Ureter (tissue), 1 donor: ENCODE measurements at places on chromosomes 5 and 9. TPM values are rescaled to one million over a fixed set of nuclear protein-coding genes. Genes with fewer than 3 reads are reported as not detected.

The TEX48 gene
- total RNA-seq = not detected

The CACNA1B gene
- total RNA-seq = 0.23 TPM

DNA sequence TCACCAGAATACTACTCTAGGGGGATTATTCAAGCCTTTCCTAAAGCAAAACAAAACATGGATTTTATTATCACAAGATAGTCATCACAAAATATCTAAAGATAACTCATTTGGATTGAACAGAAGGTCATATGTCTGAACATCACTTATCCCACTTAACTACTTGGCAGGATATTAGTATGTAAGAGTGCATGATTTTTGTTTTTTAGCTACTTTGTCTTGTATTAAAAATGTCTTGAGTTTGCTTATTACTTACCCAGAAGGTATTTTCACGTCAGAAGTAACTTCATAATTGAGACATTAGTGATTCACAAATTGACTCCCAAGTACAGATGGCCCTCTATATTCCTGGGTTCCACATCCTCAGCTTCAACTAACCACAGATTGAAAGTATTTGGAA is 113.8 kb downstream of the TLE4 start:
- no peak for DNase-seq

DNA sequence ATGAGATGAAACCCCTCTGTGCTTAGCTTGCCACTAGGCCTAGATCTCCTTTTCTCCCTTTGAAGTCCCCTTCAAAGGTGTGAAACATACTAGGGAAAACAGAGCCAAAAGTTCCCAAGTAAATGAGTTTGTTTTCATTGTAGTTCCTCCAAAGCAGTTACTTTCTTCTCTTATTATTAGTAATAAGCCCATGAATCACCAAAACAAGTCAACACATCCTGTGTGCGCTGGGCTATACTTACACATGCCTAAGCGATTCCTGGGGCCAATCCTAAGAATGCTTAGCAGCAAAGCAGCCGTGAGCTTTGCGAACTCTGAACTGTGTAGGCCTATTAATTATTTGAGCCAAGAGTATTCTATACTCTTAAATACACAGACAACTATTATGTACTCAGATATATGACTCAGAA is 7.6 kb downstream of the ENC1 start:
- no peak for DNase-seq

The GOLM1 gene
- 54.5 TPM for total RNA-seq

The SLC4A9 gene
- 0.13 TPM for total RNA-seq

The SLC2A8 gene
- 38.4 TPM for total RNA-seq

- no peak for DNase-seq
Observed at GRCh38 chr5:76384189-76384588, 18.9 kb upstream of the IQGAP2 start.

DNA sequence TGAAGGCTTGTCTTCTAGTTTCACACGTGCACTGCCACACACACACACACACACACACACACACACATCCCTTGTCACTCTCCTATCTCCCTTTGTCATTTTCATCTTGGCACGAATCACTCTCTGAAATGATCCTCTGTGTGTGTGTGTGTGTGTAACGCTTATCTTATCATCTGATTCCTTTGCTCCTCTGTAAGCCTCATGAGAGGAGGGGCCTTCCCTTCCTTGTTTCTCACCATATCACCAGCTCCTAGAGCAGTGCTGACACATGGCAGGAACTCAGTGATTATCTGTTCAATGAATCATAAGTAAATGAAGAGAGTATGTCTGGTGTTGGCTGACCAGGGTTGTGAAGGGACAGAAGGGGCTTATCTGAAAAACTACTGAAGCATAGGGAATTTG is 53.3 kb downstream of the PDE4D start:
- no peak for DNase-seq

GRCh38 chr5:1399737-1400136 is 45.5 kb downstream of the SLC6A3 start:
- DNase-seq = no peak

GRCh38 chr5:151286246-151286645 is 17.3 kb downstream of the SLC36A3 start:
- DNase-seq = no peak

The CDH12 gene
- 0.42 TPM for total RNA-seq

The RASGEF1C gene
- total RNA-seq = not detected

The CDKN2B-AS1 gene
- total RNA-seq = 1.5 TPM

GRCh38 chr5:90612919-90613318 is 54.3 kb downstream of the ADGRV1 start:
- DNase-seq = no peak

DNA sequence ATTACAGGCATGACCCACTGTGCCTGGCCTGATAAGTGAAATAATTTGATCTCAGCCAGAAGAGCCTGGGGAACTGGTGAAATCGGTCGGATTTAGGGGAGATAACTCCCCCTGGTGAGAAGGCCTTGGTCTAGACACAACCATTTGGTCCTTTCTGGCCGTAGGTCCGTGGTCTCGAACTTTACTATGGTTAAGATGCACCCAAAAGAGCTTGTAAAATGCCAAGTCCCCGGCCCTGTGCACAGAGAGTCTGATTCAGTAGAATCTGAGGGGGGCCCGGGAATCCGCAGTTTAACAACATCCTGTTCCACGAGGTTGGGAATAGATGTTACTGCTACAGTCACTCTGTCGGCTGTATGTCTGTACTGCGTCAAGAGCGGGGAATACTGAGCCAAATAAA is 140.7 kb downstream of the C9orf50 start:
- no peak for DNase-seq

GRCh38 chr5:33762859-33763258 is 128.9 kb downstream of the ADAMTS12 start:
- DNase-seq = no peak

- DNase-seq = no peak
Observed at GRCh38 chr5:131587541-131587940, 47.5 kb downstream of the RAPGEF6 start.

DNA sequence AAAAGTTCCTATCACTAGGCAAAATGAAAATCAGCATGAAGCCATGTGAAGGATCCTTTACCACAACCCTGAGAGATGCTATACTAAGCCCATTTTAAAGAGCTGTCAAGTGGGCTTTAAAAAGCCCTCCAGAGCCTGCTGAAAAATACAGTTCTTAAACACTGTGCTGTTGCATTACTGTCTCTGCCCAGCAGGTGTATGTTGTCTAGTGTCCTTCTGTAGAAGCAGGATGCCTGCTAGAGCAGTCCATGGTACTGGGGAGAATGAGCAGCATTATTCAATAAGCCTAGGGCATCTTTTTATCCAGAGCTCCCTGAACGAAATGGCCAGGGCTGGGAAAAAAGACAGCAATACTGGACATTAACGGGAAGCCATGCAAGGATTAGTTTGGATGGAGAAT is 126.2 kb upstream of the PLCXD3 start:
- no peak for DNase-seq

GRCh38 chr9:93295031-93295430 is 111.1 kb downstream of the WNK2 start:
- no peak for DNase-seq

DNA sequence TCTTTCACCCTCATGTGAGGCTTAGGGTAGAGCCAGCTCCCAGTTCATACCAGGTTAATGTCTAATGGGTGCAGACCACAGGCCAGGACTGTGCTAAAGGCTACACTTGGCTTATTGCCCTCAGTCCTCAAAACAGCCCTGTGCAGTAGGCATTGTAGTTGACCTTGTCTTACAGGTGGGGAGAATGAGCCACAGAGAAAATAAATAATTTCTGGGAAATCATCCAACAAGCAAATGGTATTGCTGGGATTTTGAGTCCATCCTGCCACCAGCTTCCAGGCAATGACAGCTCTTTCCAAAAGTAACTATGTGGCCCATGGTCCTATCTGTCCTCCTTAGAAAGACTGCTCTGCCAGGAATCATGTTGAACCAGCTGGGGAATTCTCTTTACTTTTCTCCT is 450.0 kb downstream of the GADD45G start:
- DNase-seq = no peak

The PCDHB7 gene
- total RNA-seq = 2.4 TPM

The GKAP1 gene
- total RNA-seq = 9.5 TPM

The PCDHA12 gene
- total RNA-seq = 0.89 TPM

The SLC6A18 gene
- not detected for total RNA-seq

GRCh38 chr5:40453689-40454088 is 226.0 kb upstream of the PTGER4 start:
- no peak for DNase-seq

The STK32A gene
- 9.7 TPM for total RNA-seq

The SURF4 gene
- total RNA-seq = 128 TPM

The HTR4 gene
- not detected for total RNA-seq

GRCh38 chr5:60852940-60853339 is 8.9 kb upstream of the ELOVL7 start:
- DNase-seq = no peak

- DNase-seq = no peak
Observed at GRCh38 chr5:41918105-41918504, 7.0 kb upstream of the FBXO4 start.

GRCh38 chr5:7668161-7668560 is 182.8 kb downstream of the CFAP90 start:
- no peak for DNase-seq

DNA sequence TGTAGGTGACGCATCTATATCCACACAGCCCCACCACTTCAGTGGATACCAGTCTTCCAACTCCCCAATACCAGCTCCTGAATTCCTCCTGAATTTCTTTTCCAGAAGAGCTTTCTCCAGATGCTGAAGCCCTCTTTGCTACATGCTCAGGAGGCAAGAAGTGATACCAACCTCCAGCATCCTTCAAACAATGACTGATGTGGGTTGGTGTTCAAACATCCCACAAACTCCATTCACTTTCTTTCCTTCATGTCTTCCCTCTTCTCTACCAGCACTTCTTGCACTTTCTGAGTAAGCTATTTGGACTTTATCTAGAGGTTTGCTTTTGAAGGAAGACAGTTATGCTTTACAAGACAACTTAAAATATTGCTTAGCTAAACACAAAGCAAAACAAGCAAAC is 179.9 kb upstream of the RORB start:
- DNase-seq = no peak

- no peak for DNase-seq
Observed at GRCh38 chr5:69004127-69004526, 89.7 kb upstream of the SLC30A5 start.

- DNase-seq = no peak
Observed at GRCh38 chr9:16246785-16247184, 623.7 kb downstream of the BNC2 start.

The SLC1A3 gene
- 33.4 TPM for total RNA-seq

The FOXD4L5 gene
- total RNA-seq = 0.21 TPM

DNA sequence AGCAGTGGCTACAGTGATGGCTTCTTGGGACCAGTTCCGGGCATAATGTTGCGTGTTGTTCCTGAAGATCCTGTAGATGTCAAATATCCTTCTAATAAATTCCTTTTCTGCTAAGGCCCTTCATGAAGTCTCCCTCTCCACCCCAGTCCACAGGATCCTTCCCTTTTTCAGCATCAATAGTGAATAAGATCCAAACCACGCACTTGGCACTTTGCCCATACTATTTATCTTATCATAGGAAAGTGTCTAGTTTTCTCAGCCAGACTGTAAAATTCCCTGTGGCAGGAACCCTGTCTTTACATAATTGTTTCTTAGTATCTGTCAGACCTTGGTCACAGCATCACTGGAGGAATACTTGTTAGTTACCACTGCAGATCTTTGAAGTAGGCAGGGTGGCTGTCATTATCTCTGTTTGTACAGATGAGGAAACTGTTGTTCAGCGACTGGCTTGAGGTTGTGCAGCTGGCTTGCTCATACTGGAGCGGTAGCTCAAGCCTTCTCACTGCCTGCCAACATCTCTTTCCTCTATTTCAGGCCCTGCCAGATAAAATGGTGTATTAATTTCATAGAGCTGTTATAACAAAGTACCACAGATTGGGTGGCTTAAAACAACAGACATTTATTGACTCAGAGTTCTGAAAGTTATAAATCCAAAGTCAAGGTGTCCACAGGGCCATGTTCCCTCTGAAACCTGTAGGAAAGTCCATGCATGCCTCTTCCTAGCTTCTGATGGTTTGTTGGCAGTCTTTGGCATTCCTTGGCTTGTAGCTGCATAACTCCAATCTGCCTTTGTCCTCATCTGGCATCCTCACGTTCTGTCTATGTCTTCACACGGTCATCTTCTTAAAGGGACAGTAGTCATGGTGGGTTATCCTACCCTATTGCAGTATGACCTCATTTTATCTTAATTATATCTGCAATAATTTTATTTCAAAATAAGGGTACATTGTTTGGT is 33.5 kb upstream of the APC start:
- DNase-seq = no peak

GRCh38 chr9:94149696-94150095 is 65.4 kb downstream of the PTPDC1 start:
- DNase-seq = no peak

GRCh38 chr5:16456103-16456832 is 9.3 kb downstream of the ZNF622 start:
- DNase-seq = no peak

The TAF11L4 gene
- not detected for total RNA-seq

GRCh38 chr9:21317956-21318923 is 13.1 kb upstream of the IFNA5 start:
- no peak for DNase-seq

The GAS1 gene
- 11.6 TPM for total RNA-seq

- DNase-seq = no peak
Observed at GRCh38 chr5:76579166-76579937, 43.9 kb downstream of the F2RL2 start.

The INSYN2B gene
- total RNA-seq = not detected

GRCh38 chr9:125160750-125161149 is 17.4 kb upstream of the SCAI start:
- no peak for DNase-seq

DNA sequence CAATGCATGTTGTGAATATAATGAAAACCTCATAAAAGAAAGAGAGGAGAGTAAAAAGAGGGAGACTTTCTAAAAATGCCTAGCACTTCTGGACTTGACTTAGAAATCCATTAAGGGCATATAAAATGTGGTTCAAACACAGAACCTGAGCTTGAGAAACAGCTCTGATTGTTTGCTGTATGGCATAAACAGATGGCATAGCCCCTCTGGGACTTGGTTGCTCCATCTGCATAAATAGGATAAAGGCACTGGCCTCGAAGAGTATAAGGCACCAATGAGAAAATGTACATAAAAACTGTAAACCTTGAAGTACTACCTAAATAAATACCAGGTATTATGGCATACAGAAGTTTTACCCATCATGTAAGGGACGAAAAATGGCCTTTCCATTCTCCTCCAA is 23.8 kb downstream of the MRPS27 start:
- DNase-seq = no peak

- no peak for DNase-seq
Observed at GRCh38 chr5:131329286-131329560, 65.4 kb downstream of the CDC42SE2 start.

The SMIM15 gene
- total RNA-seq = 68.9 TPM

GRCh38 chr5:127298656-127299055 is 8.1 kb downstream of the MEGF10 start:
- DNase-seq = no peak

The SOX30 gene
- 0.52 TPM for total RNA-seq

DNA sequence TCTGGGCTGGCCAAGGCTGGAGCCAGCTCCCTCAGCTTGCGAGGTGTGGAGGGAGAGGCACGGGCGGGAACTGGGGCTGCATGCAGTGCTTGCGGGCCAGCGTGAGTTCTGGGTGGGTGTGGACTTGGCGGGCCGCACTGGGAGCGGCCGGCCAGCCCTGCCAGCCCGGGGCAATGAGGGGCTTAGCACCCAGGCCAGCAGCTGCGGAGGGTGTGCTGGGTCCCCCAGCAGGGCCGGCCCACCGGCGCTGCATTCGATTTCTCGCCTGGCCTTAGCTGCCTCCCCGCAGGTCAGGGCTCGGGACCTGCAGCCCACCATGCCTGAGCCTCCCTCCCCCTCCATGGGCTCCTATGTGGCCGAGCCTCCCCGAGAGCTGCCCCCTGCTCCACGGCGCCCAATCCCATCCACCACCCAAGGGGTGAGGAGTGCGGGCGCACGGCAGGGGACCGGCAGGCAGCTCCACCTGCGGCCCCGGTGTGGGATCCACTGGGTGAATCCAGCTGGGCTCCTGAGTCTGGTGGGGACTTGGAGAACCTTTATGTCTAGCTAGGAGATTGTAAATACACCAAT is 302.6 kb upstream of the ADAMTS16 start:
- DNase-seq = no peak
